Suppressor macrophage treated with lipopolysaccharide for 1 hour (primary cell): ENCODE measurements at places on chromosomes 3 and 15.

DNA sequence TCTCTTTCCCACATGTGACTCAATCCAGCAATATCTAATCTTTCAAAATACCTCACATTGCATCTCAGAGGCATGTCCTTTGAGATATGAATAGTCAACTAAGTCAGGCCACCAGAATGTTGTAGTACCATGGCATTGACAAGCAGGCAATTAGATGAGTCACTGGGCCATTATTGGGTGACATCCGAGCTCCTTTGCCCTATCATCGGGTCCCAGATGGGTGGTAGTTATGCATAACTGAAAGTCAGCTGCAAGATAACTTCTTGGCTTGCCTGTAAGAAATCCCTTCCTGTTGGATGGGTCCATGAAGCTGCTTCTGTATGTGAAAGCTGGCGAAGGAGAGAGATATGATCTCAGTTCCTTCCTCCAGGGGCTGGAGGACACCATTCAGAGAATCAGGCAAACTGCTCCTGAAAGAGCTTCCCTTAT, 32.8 kb downstream of the ARRDC4 start:
- DNase-seq = no peak

- DNase-seq = no peak
Observed at GRCh38 chr3:177837951-177838655, 640.8 kb upstream of the TBL1XR1 start.

DNA sequence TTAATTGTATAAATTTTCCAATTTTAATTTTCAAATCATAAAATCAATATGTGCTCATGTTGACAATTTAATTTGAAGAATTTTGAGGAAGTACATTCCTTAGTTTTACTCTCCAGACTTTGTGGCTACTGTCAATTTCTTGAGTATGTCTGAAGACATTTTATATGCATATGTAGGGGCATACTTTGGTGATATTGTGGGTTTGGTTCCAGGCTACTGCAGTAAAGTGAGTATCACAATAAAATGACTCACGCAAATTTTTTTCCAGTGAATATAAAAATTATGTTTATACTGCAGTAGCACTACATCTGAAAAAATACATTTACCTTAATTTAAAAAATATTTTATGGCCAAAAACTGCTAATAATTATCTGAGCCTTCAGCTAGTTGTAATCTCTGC, 123.2 kb upstream of the PLCL2 start:
- no peak for DNase-seq

GRCh38 chr3:136277634-136278033, 27.5 kb downstream of the PCCB start:
- DNase-seq = no peak

GRCh38 chr3:175980486-175981090, 1121.5 kb downstream of the NAALADL2 start:
- DNase-seq = no peak

DNA sequence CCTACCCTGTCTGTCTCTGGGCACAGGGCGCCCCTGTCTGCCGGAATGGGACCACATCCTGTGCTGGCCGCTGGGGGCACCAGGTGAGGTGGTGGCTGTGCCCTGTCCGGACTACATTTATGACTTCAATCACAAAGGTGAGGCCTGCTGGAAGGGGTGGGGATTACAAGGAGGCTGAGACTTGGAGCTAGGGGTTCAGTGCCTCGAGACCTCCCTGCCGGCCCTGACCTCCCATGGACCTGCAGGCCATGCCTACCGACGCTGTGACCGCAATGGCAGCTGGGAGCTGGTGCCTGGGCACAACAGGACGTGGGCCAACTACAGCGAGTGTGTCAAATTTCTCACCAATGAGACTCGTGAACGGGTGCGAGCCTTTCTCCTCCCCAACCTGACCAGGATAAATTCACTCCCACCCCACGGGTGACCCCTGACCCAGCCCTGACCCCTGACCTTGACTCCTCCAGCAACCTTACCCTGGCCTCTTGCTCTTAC, 20.4 kb downstream of the PTH1R start:
- DNase-seq = no peak

GRCh38 chr3:124995460-124995994, 60.3 kb downstream of the HEG1 start:
- DNase-seq = peak; percentile 75

- no peak for DNase-seq
Observed at GRCh38 chr3:62169906-62170660, 203.3 kb downstream of the FEZF2 start.

GRCh38 chr3:127044996-127045395, 62.1 kb downstream of the PLXNA1 start:
- no peak for DNase-seq

- no peak for DNase-seq
Observed at GRCh38 chr15:94739639-94740038, 508.3 kb downstream of the MCTP2 start.

DNA sequence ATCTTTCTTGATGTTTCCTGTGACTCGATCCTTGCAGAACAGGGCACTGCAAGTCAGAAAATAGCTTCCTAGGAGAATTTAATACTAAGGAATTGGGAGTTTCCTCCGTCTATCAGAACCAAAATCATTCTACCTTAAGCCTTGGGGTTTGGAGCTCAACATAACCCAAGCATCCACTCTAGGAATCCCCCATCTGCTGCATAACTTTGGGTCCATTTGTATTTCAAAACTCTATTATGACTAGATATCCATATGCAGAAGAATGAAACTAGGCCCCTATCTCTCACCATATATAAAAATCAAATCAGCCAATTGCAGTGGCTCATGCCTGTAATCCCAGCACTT, 61.7 kb upstream of the AKAP13 start:
- no peak for DNase-seq

- no peak for DNase-seq
Observed at GRCh38 chr3:158217992-158218391, 108.1 kb downstream of the RSRC1 start.

DNA sequence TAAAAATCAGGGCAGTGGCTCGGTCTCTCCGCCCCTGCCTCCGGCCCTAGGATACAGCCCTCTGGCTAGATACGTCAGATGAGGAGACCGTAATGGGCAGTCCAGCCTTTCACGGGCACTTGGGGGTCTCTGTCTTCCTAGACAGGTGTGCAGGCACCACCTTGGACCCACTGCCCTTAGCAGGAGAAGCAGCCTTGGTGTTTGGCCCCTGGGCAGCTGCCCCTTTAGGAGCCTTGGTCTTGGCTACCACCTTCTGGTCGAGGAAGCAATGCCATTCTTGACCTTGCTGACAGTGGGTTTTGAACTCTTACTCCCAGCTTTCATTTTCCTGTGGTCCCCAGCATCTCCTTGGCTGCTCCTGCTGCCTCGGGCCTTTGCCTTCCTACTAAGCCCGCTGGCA, 149.7 kb upstream of the FRMD4B start:
- DNase-seq = no peak

- no peak for DNase-seq
Observed at GRCh38 chr3:156316076-156316475, 195.7 kb downstream of the KCNAB1 start.

DNA sequence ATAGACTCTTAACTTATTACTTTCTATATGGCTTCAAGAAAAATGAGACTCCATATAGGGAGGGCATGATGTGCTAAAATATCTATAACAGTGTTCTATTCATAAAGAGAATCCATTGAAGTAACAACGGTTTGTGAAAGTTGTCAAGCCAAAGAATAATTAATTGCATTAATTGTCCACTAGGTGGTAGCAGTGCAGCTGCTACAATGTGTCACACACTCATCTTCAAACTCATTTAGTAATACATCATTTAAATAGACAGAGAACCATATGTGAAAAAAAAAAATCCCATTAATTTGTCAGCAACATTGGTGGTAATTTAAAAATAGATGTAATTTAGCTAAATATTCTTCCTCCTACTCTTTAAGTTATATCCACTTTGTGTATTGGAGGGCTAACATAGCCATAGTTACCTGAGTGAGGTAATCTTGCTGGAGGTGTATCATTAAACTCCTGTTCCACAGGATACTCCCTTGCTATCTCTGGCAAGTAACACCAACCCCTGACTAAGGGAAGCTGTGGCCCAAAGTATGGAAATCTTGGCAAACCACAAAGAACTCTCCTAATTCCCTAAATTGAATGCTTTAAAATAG, 3.7 kb upstream of the CPA3 start:
- DNase-seq = peak; percentile 79

- peak; percentile 86 for DNase-seq
Observed at GRCh38 chr15:68578175-68578979, 416 bp upstream of the CORO2B start.

DNA sequence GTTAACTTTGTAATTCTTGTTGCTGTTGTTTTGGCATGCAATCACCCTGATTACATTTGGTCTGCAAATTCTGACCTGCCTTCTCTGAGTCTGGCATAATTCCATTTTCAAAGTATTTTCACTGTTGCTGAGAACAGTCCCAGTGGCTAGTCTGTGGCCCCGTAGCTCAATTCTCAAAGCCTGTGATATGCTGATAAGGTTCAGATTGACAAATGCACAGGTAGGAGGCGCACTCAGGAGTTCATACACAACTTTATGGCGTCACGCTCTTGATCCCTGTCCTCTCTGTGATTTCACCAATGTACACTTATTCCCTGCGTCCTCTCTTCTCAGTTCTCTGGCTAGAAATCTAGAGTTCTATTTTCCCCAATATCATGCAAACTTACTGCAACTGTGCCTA, 376.6 kb upstream of the SLCO3A1 start:
- DNase-seq = no peak

DNA sequence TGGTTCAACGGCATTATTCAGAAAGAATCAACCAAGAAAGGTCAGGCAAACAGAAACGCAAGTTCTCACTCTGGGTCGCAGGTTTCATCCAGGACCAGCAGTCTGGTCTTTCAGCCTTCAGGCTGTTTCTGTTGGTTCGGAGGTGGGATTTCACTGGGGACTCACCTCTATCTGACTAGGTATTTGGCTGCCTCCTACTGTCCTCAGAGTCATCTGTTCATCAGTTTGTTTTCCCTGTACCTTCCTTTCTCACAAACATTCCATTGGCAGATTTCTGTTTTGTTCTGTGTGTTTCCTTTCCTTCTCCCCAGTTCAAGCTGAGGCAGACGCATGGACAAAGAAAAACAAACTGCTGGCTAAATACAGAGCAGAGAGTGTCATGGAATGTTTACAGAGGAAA, 1046.6 kb upstream of the CFAP20DC start:
- DNase-seq = no peak
